ENCODE measurements at places on chromosomes 6 and 20. TPM values are rescaled to one million over a fixed set of nuclear protein-coding genes. Genes with fewer than 3 reads are reported as not detected.

DNA sequence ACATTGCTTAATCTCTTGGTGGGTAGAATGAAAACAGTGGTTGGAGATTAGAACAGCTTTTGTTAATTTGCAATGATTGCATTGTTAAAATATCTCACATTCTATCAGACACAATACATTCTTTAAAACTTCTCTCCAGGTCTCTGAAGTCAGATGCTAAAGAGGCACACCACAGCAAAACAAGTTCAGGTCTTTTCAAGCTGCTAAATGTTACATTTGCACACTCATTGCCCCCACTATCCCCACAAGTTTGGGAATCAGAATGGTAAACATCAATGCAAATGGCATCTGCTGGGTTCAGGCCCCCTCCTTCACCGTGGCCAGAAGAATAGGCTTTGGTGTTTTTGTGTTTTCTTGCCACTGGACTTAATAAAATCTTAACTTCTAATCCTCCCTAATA is 10.1 kb upstream of the HAO1 start:
- peaks cover 5% of the 10 kb centered on the region for H3K27me3 ChIP-seq
- DNase-seq, result no peak
- no peak overlapping the region for H3K4me3 ChIP-seq
- no peaks in the 10 kb centered on the region for H3K4me1 ChIP-seq
- no peak overlapping the region for H3K27ac ChIP-seq

- no peaks in the 10 kb centered on the region for H3K36me3 ChIP-seq
- no peak overlapping the region for H3K4me3 ChIP-seq
- peaks cover 5% of the 10 kb centered on the region for H3K4me1 ChIP-seq
Observed at GRCh38 chr6:43932259-43933147, 162.5 kb downstream of the VEGFA start.

The TTK gene
- total RNA-seq, result 22.4 TPM

DNA sequence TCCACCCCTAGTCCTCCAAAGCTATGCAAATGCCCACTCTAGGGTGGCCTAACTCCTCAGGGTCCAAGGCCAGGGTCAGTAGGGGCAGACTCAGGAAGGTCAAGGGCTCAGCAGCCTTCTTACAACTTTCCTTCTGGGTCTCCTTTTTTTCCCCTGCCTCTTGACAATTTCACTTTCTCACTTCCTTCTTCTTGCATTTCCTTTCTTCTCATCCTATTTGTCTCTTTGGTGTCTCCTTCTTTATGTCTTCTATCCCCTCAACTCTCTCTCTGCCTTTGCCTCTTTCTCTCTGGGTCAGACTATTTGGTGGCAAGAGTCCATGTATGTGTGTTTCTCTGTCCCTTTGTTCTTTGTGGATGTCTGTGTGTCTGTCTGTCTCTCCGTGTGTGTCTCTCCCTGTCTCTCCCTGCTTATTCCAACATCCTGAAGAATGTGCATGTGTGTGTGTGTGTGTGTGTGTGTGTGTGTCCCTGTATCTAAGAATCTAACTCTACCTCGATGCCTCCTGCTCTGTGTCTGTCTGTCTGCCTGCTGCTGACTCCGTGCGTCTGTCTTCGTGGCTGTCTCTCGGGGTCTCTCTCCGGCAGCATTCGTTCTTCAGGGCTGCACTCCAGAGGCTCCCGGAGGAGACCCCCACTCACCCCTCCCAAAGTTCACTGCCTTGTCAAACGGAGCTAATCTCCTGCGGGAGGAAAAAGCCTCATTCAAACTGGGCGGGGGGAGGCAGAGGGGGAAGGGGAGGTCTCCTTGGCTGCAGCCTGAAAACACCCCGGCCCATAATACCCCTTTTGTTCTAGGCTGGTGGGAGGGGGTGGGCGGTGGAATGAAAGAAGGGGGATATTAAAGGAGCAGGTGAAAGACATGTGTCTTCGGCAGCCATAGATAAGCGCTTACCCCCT is 51.7 kb upstream of the FOXP4 start:
- H3K27me3 ChIP-seq, result peaks cover 62% of the 10 kb centered on the region
- H3K4me3 ChIP-seq, result no peak overlapping the region
- no peaks in the 10 kb centered on the region for H3K4me1 ChIP-seq
- DNase-seq, result no peak
- no peak overlapping the region for H3K27ac ChIP-seq

DNA sequence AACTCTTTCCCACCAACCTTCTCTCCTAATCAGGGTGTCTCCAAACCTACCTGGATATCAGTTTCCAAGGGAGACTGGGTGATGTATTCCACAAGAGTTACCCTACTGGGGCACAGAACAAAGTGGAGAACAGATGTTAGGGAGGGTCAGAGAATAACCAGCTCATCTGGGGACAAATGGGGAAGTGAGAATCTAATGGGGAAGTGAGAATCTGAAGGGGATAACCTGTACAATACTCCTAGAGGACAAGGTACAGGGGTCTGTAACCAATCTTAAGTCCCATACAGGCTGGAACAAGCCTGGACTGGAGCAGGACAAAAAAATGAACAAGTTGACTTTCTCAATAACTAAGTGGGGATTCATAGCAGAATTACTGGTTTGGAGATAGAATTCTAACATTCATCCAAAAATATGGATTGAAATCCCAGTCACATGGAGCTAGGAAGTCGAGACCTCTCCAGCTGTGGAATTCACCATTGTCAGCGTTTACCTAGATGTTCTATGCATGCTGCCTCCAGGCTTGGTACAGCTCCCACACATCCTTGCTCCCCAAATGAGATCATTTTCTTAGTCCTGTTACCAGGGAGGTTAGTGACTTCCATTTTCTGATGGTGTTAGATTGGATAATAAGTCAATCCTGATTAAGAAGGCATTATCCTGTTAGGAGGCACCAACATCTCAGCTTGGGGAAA is 214.8 kb upstream of the MOCS1 start:
- H3K4me3 ChIP-seq, result no peak overlapping the region
- no peak overlapping the region for H3K27ac ChIP-seq
- no peaks in the 10 kb centered on the region for H3K4me1 ChIP-seq
- H3K36me3 ChIP-seq, result no peaks in the 10 kb centered on the region

DNA sequence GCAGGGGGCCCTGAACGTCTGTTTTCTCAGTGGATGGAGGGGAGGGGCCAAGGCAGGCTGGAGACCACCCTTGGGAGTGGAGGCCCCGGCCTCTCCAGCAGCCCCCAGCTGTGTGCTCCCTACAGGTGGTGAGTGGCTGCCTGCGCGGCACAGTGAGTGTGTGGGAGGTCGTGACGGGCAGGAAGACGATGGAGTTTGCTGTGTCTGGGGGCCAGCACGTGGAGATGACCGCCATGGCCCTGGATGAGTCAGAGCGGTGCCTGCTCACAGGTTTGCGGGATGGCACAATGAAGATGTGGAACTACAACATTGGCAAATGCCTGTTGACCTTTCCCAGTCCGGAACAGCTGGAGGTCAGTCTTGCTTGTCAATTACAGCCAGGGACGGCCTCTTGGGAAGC is 52.6 kb downstream of the EFCAB8 start:
- H3K4me1 ChIP-seq, result no peaks in the 10 kb centered on the region
- no peaks in the 10 kb centered on the region for H3K27me3 ChIP-seq
- H3K36me3 ChIP-seq, result no peaks in the 10 kb centered on the region
- H3K27ac ChIP-seq, result no peak overlapping the region
- no peak for DNase-seq

GRCh38 chr20:62589720-62590119 is 52.6 kb upstream of the SLCO4A1 start:
- peaks cover 3% of the 10 kb centered on the region for H3K27me3 ChIP-seq
- no peak overlapping the region for H3K4me3 ChIP-seq
- no peak overlapping the region for H3K27ac ChIP-seq
- H3K36me3 ChIP-seq, result no peaks in the 10 kb centered on the region

DNA sequence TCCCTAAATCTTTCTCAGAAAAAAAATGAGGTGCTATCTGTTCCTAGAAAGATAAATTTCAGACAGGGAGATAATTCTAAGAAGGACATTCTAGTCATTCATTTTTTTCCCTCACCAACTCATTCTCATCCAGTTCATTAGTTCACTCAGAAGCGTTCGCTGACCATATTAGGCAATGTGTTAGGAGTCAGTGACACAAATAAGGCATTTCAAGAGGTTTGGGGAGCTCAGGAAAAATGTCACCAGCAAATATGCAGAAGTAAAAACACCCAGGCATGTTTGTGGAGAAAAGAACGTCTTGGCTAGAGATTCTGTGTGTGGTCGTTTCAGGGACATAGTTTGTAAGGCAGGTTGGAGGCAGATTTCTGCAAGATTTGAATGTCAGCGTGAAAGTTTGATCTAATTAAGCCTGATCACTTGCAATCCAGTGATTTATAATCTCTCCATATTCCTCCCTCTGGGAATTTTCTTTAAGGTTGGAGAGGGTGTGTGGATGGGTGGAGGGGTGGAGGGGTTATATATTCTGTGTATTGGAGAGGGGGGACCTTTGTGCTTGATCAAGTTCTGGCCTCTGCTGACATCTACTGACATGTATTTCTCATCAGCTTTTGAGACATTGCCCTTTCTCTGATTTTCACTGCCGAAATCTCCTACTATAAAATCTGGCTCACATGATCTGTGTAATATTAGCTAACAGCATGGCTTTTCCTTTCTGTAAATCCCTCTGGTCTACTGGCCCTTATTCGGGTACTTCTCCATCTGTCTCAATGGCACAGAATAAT is 3.6 kb downstream of the MYCT1 start:
- H3K36me3 ChIP-seq, result no peaks in the 10 kb centered on the region
- H3K27me3 ChIP-seq, result peaks cover 17% of the 10 kb centered on the region
- H3K27ac ChIP-seq, result no peak overlapping the region
- no peak for DNase-seq
- H3K4me1 ChIP-seq, result no peaks in the 10 kb centered on the region

DNA sequence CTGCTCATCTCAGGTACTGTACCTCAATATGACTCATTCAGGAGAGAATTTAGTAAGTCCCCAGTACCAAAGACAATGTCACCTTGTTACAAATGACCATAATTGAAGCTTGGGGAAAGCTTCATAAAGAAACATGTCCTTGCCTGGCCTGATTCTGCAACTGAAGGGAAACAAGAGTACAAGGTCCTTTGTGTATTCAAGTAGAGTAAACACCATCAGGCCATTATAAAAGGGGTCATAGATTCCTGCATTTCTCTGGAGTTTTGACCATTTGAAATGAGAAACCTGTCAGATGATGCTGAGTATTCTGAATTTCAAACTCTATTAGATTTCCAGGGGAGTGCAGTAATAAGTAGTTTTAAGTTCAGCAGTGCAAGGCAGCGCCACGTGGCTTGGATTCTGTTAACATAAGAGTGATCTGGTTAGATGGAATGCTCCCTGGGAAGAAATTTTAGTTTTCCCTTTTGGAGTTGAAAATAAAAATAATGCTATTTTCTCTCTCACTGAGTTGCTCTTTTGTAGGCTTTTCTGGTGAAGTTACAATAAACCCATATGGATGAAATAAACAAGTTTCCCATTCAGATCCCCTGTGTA is 1054.3 kb downstream of the EPHA7 start:
- no peak for DNase-seq
- H3K4me1 ChIP-seq, result no peaks in the 10 kb centered on the region
- no peaks in the 10 kb centered on the region for H3K27me3 ChIP-seq
- no peaks in the 10 kb centered on the region for H3K36me3 ChIP-seq
- no peak overlapping the region for H3K27ac ChIP-seq

- peaks cover 6% of the 10 kb centered on the region for H3K36me3 ChIP-seq
- H3K4me3 ChIP-seq, result peak overlapping the region; percentile 94
- no peak for DNase-seq
- H3K27ac ChIP-seq, result peak overlapping the region; percentile 72
Observed at GRCh38 chr6:41779336-41779735, 364 bp downstream of the FRS3 start.

- H3K27me3 ChIP-seq, result no peaks in the 10 kb centered on the region
- H3K36me3 ChIP-seq, result no peaks in the 10 kb centered on the region
- H3K4me1 ChIP-seq, result no peaks in the 10 kb centered on the region
Observed at GRCh38 chr6:161829291-161829729, 555.4 kb upstream of the AGPAT4 start.

DNA sequence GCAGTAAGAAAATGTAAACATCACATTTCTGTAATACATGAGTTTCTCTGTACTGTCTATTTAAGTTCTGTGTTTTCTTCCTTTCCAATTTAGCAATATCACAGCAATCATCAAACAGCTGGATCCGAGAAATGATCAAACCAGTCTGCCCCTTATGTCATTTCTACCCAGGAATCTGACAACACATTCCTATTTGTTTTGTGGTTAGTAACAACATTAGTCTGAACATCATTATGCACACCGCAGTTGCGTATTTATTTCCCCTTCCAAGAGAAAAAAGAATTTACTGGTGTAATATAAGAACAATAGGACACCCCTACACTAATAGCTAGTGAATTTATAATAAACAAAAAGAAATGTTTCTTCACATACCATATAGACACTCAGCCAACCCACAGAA is 179.5 kb downstream of the BTBD9 start:
- no peak overlapping the region for H3K4me3 ChIP-seq
- H3K27me3 ChIP-seq, result no peaks in the 10 kb centered on the region
- H3K27ac ChIP-seq, result no peak overlapping the region
- DNase-seq, result no peak
